ENCODE measurements at places on chromosomes 5 and 9.

- H3K4me3 ChIP-seq = no peak overlapping the region
- peaks cover 44% of the 10 kb centered on the region for H3K36me3 ChIP-seq
- H3K4me1 ChIP-seq = no peaks in the 10 kb centered on the region
- no peak for DNase-seq
- no peaks in the 10 kb centered on the region for H3K27me3 ChIP-seq
These were observed 53.2 kb downstream of the UBAP2 start for GRCh38 chr9:33995449-33995848.

DNA sequence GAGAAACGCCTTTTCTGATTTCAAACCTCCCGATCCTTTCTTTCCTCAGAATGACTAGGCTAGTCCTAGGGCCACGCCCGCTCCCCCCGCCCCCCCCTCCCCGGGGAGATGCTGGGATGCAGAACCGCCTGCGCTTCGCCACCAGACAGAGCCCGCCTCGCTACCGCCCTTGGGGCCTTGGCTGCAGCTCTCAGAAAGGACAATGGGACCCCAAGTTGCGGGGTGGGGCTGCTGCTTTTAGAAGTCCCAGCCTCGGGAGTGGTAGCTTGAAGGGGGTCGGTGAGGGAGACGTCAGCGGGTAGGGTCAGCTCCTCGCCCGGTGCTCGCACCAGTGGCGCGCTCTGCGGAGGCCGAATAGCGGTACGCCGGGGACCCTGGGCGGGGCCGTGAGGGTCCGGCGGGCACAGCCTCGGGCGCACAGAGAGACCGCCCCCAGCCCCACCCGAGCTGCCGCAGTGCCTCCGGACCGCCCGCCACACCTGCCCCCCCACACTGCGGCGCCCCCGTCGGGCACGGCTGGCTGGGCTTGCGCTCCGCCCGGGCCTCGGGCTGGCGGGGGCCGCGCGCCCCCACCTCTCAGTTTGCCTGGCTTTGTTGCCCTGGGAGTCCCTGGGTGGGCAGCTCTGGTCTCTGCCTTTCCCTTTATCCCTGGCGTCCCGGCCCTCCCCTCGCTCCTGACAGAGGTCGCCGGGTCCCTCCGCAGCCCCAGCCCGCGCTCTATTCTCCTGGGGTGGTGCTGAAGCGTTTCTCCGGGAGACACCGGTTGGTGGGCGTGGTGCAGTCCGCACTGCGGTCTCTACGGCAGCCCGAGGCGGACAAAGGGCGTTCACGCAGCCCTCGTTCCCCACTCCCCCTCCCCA is 1.2 kb downstream of the MAP1B start:
- H3K4me3 ChIP-seq = no peak overlapping the region
- no peaks in the 10 kb centered on the region for H3K27me3 ChIP-seq
- H3K27ac ChIP-seq = no peak overlapping the region
- peak; percentile 19 for DNase-seq
- no peaks in the 10 kb centered on the region for H3K4me1 ChIP-seq

- no peaks in the 10 kb centered on the region for H3K27me3 ChIP-seq
- H3K36me3 ChIP-seq = no peaks in the 10 kb centered on the region
- DNase-seq = no peak
- H3K4me1 ChIP-seq = no peaks in the 10 kb centered on the region
- no peak overlapping the region for H3K4me3 ChIP-seq
These were observed 148.7 kb downstream of the MLLT3 start for GRCh38 chr9:20473515-20474013.

- H3K36me3 ChIP-seq = no peaks in the 10 kb centered on the region
- H3K27me3 ChIP-seq = no peaks in the 10 kb centered on the region
- no peak for DNase-seq
- H3K4me3 ChIP-seq = no peak overlapping the region
- H3K4me1 ChIP-seq = no peaks in the 10 kb centered on the region
These were observed 230.1 kb upstream of the PANK3 start for GRCh38 chr5:168809218-168809617.

DNA sequence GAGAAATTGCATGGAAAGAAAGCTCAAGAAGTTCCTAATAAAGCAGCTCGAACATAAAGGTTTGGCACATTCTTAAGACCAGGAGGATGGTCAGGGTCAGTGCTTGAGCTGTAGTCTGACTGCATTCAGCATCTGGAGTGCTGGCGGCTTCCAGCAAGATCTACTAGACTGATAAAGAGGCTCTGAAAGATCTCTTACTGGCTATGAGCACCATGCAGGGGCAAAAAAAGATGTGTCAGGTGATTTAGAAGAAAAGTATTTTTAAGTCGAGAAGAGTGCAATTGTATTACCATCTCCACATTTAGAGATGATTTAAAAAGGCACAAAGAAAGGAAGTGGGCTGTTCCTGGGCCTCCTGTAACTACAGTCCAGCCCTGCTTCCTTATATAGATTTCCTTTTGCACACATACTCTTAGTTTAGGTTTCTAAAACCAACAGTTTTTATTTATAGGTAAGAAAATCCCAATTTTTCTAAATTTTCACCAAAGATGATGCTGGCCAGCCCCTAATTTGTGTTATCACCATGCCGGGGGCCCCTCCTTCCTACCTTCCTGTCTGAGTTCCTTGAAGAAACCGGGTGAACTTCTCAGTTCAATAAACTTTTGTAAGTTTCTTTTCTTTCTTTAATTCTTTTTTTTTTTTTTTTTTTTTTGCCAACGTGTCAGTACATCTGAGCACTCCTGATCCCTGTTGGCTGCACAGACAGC is 65.9 kb upstream of the PLPP1 start:
- no peak overlapping the region for H3K27ac ChIP-seq
- H3K36me3 ChIP-seq = no peaks in the 10 kb centered on the region
- H3K4me3 ChIP-seq = no peak overlapping the region
- H3K27me3 ChIP-seq = no peaks in the 10 kb centered on the region
- no peak for DNase-seq
- no peaks in the 10 kb centered on the region for H3K4me1 ChIP-seq

GRCh38 chr5:3340471-3340870 is 255.2 kb upstream of the IRX1 start:
- H3K27me3 ChIP-seq = no peaks in the 10 kb centered on the region
- no peaks in the 10 kb centered on the region for H3K36me3 ChIP-seq
- DNase-seq = no peak

GRCh38 chr9:106602344-106602743 is 260.6 kb upstream of the ZNF462 start:
- no peak overlapping the region for H3K27ac ChIP-seq
- no peak for DNase-seq
- H3K27me3 ChIP-seq = 0 out of 2 replicates have a peak, but pooled peaks cover 2% of the 10 kb centered on the region
- H3K4me1 ChIP-seq = no peaks in the 10 kb centered on the region

- no peak overlapping the region for H3K27ac ChIP-seq
- no peaks in the 10 kb centered on the region for H3K36me3 ChIP-seq
- H3K4me1 ChIP-seq = no peaks in the 10 kb centered on the region
- H3K27me3 ChIP-seq = no peaks in the 10 kb centered on the region
These were observed 169.7 kb downstream of the ARHGAP26 start for GRCh38 chr5:142939884-142940283.

- peak overlapping the region; percentile 92 for H3K4me3 ChIP-seq
- H3K36me3 ChIP-seq = 0 out of 2 replicates have a peak, but pooled peaks cover 3% of the 10 kb centered on the region
- DNase-seq = peak; percentile 47
- H3K27me3 ChIP-seq = 0 out of 2 replicates have a peak, but pooled peaks cover 3% of the 10 kb centered on the region
- peaks cover 26% of the 10 kb centered on the region for H3K4me1 ChIP-seq
- H3K27ac ChIP-seq = no peak overlapping the region
These were observed 525 bp upstream of the AK3 start for GRCh38 chr9:4741365-4742089.

GRCh38 chr9:131419026-131419614 is 25.2 kb downstream of the PRRC2B start:
- DNase-seq = no peak
- no peaks in the 10 kb centered on the region for H3K27me3 ChIP-seq
- H3K36me3 ChIP-seq = peaks cover 17% of the 10 kb centered on the region
- H3K4me1 ChIP-seq = no peaks in the 10 kb centered on the region

DNA sequence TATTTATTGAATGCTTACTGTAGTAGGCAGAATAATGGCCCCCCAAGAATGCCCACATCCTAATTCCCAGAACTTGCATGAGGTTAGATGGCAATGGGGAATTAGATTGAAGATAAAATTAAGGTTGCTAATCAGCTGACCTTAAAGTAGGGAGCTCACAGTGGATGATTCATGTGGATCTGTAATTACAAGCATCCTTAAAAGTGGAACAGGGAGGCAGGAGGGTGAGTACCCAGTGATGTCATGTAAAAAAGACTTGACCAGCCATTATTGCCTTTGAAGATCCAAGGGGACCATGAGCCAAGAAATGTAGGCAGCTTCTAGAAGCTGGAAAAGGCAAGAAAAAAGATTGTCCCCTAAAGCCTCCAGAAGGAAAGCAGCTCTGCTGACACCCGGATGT is 71.4 kb downstream of the GABBR2 start:
- no peak overlapping the region for H3K27ac ChIP-seq
- no peak for DNase-seq
- H3K4me3 ChIP-seq = no peak overlapping the region
- no peaks in the 10 kb centered on the region for H3K36me3 ChIP-seq
- H3K4me1 ChIP-seq = no peaks in the 10 kb centered on the region
- H3K27me3 ChIP-seq = no peaks in the 10 kb centered on the region

DNA sequence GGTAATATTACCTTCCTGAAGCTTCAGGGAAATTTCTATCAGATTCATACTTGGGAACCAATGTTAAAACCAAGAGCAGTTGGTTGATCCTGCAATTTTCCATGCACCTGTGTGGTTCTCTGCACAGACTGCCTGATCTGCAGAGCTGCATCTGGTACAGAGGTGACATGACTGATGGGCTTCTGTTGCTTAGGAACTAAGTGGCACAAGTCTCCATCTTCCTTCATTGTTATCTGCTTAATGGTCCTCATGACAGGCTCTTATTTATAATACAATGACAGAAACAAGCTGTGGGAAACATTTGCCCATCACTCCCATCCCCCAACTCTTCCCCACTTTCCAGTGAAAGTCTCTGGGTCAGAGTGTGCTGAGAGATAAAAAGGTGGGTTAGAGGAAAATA is 799.1 kb downstream of the TAF11L14 start:
- H3K4me1 ChIP-seq = no peaks in the 10 kb centered on the region
- H3K4me3 ChIP-seq = no peak overlapping the region
- no peaks in the 10 kb centered on the region for H3K27me3 ChIP-seq
- no peaks in the 10 kb centered on the region for H3K36me3 ChIP-seq
- no peak for DNase-seq

DNA sequence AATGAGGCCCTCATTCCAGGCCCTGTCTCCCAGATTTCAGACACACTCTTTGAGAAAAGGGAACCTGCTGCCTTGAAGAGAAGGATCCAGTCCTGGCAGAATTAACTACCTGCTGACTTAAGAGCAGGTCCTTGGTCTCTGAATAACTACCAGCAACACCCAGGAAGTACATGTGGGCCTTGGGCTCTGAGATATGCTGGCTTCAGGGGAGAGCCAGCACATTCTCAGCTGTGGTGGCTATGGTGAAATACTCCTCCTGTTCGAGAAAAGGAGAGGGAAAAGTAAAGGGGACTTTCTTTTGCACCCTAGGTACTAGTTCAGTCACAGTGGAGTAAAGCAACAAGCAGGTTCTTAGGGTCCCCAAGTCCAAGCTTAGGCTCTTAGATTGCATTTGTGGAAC is 120.0 kb downstream of the HMHB1 start:
- H3K4me3 ChIP-seq = no peak overlapping the region
- DNase-seq = no peak
- H3K4me1 ChIP-seq = no peaks in the 10 kb centered on the region
- no peaks in the 10 kb centered on the region for H3K27me3 ChIP-seq

GRCh38 chr5:38463634-38464521 is 92.6 kb downstream of the LIFR start:
- H3K27ac ChIP-seq = no peak overlapping the region
- no peak for DNase-seq
- H3K36me3 ChIP-seq = no peaks in the 10 kb centered on the region
- H3K4me3 ChIP-seq = no peak overlapping the region
- peaks cover 5% of the 10 kb centered on the region for H3K4me1 ChIP-seq
- H3K27me3 ChIP-seq = no peaks in the 10 kb centered on the region

- peaks cover 36% of the 10 kb centered on the region for H3K4me1 ChIP-seq
- peak overlapping the region; percentile 60 for H3K4me3 ChIP-seq
- peak overlapping the region; percentile 95 for H3K27ac ChIP-seq
- H3K36me3 ChIP-seq = peaks cover 8% of the 10 kb centered on the region
These were observed 9.6 kb upstream of the TOR4A start for GRCh38 chr9:137267933-137268355.

GRCh38 chr9:137969685-137970084 is 92.1 kb downstream of the CACNA1B start:
- H3K27me3 ChIP-seq = no peaks in the 10 kb centered on the region
- no peaks in the 10 kb centered on the region for H3K36me3 ChIP-seq
- no peaks in the 10 kb centered on the region for H3K4me1 ChIP-seq
- DNase-seq = no peak
- H3K4me3 ChIP-seq = no peak overlapping the region
- H3K27ac ChIP-seq = no peak overlapping the region

DNA sequence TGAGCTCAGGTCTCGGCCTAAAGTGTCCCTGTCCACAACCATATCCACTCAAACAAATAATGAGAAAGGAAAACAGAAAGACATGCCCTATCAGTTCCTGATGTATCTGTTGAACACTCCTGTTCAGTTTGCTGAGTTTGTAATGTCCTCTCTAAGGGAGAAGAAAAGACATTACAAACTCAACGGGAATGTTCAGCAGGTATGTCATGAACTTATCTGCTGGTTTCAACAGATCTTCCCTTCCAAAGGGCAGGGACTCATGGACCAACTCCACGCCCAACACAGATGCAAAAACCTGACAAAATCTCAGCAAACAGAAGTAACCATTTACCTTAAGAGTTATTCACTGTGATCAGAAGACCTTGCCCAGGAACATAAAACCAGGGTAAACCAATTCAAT is 23.7 kb downstream of the BICD2 start:
- H3K36me3 ChIP-seq = no peaks in the 10 kb centered on the region
- H3K27ac ChIP-seq = peak overlapping the region; percentile 64
- H3K27me3 ChIP-seq = no peaks in the 10 kb centered on the region
- peaks cover 83% of the 10 kb centered on the region for H3K4me1 ChIP-seq
- H3K4me3 ChIP-seq = peak overlapping the region; percentile 15

- peaks cover 5% of the 10 kb centered on the region for H3K4me1 ChIP-seq
- H3K4me3 ChIP-seq = no peak overlapping the region
- H3K36me3 ChIP-seq = no peaks in the 10 kb centered on the region
- no peak for DNase-seq
- no peak overlapping the region for H3K27ac ChIP-seq
- no peaks in the 10 kb centered on the region for H3K27me3 ChIP-seq
These were observed 95.4 kb upstream of the SARDH start for GRCh38 chr9:133833388-133834025.

GRCh38 chr5:72353046-72353445 is 32.9 kb downstream of the PTCD2 start:
- peaks cover 25% of the 10 kb centered on the region for H3K36me3 ChIP-seq
- no peaks in the 10 kb centered on the region for H3K4me1 ChIP-seq
- no peak overlapping the region for H3K4me3 ChIP-seq
- H3K27me3 ChIP-seq = no peaks in the 10 kb centered on the region
- no peak for DNase-seq
- no peak overlapping the region for H3K27ac ChIP-seq
